A549 treated with Mapracorat at 1 μM for 4 hours (cell line): ENCODE measurements at places on chromosomes 1 and 21. TPM values are rescaled to one million over a fixed set of nuclear protein-coding genes. Genes with fewer than 3 reads are reported as not detected.

The MAN1C1 gene
- 0.28 to 0.50 TPM (median 0.30 TPM) in 5 replicates for total RNA-seq

The TFF2 gene
- total RNA-seq: not detected in 5 replicates

The ICOSLG gene
- 2.9 to 4.4 TPM (median 4.0 TPM) in 5 replicates for total RNA-seq

The DYNLT4 gene
- 0.20 to 0.76 TPM (median 0.45 TPM) in 5 replicates for total RNA-seq

The FLG2 gene
- total RNA-seq: not detected in 5 replicates

The FAM151A gene
- 0.16 to 0.32 TPM (median 0.17 TPM) in 5 replicates for total RNA-seq

The MEGF6 gene
- 6.8 to 11.8 TPM (median 8.4 TPM) in 5 replicates for total RNA-seq

The SPATA17 gene
- total RNA-seq: 1.4 to 3.2 TPM (median 2.4 TPM) in 5 replicates

The AUNIP gene
- 7.8 to 10.4 TPM (median 8.3 TPM) in 5 replicates for total RNA-seq

The ERICH3 gene
- not detected in 5 replicates for total RNA-seq

The DIO1 gene
- not detected in 5 replicates for total RNA-seq

The ITLN2 gene
- total RNA-seq: 0.55 to 0.85 TPM (median 0.62 TPM) in 5 replicates

The CATSPERE gene
- 0.06 to 0.08 TPM (median 0.07 TPM) in 3 of 5 replicates, not detected in the others for total RNA-seq

The NT5C1A gene
- total RNA-seq: not detected in 5 replicates

The RIPPLY3 gene
- 0.30 to 0.78 TPM (median 0.47 TPM) in 5 replicates for total RNA-seq

The FCAMR gene
- not detected in 5 replicates for total RNA-seq

The CACNA1S gene
- total RNA-seq: not detected in 5 replicates

The MYBPHL gene
- total RNA-seq: 0.25 TPM in 1 of 5 replicates, not detected in the others

The GBP1 gene
- total RNA-seq: 0.14 to 0.48 TPM (median 0.19 TPM) in 5 replicates

The UBE2Q1 gene
- 54.0 to 76.5 TPM (median 64.0 TPM) in 5 replicates for total RNA-seq

The KRTAP10-2 gene
- total RNA-seq: not detected in 5 replicates

The MXRA8 gene
- total RNA-seq: 0.19 to 0.46 TPM (median 0.32 TPM) in 4 of 5 replicates, not detected in the other

The FCRL2 gene
- not detected in 5 replicates for total RNA-seq

The NPPA gene
- total RNA-seq: not detected in 5 replicates
